Pulmonary artery endothelial cell (primary cell): ENCODE measurements at places on chromosomes 6 and 20. TPM values are rescaled to one million over a fixed set of nuclear protein-coding genes. Genes with fewer than 3 reads are reported as not detected.

- no peak for DNase-seq
Measured at GRCh38 chr6:43097502-43097901, 21.4 kb downstream of the PTK7 start.

GRCh38 chr20:62201173-62202082, 18.6 kb downstream of the MTG2 start:
- DNase-seq, result no peak

GRCh38 chr20:36051318-36052116, 83.1 kb downstream of the CNBD2 start:
- no peak for DNase-seq

Gene C4B
- total RNA-seq, result 0.66 and 1.0 TPM in 2 replicates

- DNase-seq, result no peak
Measured at GRCh38 chr6:16991981-16992629, 109.7 kb upstream of the STMND1 start.

Gene AVP
- not detected in 2 replicates for total RNA-seq
